DMS 273 treated with DMSO at 0.1 percent for 48 hours (cell line): ENCODE measurements at places on chromosomes 1 and 21.

GRCh38 chr1:96508233-96508632 lies 213.4 kb upstream of the PTBP2 start:
- DNase-seq: no peak

GRCh38 chr1:229121845-229122436 lies 149.0 kb upstream of the RAB4A start:
- DNase-seq: no peak

GRCh38 chr1:216054600-216054999 lies 368.6 kb downstream of the USH2A start:
- peak; percentile 45 for DNase-seq

GRCh38 chr21:32065654-32066053 lies 192.8 kb downstream of the HUNK start:
- no peak for DNase-seq

- no peak for DNase-seq
Observed at GRCh38 chr1:44025816-44026215, 5.4 kb downstream of the SLC6A9 start.

- no peak for DNase-seq
Observed at GRCh38 chr1:206512851-206513180, 5.5 kb downstream of the RASSF5 start.

- no peak for DNase-seq
Observed at GRCh38 chr1:42013881-42014470, 95.3 kb upstream of the HIVEP3 start.
